ENCODE measurements at places on chromosomes 7 and 10.

GRCh38 chr10:97376413-97376812 is 24.7 kb downstream of the RRP12 start:
- no peak for DNase-seq

GRCh38 chr7:137402536-137403352 is 59.2 kb upstream of the PTN start:
- DNase-seq = no peak

- no peak for DNase-seq
Measured at GRCh38 chr10:104642658-104643302, 1.7 kb downstream of the SORCS3 start.

GRCh38 chr10:119348106-119348505 is 140.7 kb downstream of the GRK5 start:
- no peak for DNase-seq

- DNase-seq = no peak
Measured at GRCh38 chr10:47309408-47310089, 9.6 kb downstream of the GDF10 start.

DNA sequence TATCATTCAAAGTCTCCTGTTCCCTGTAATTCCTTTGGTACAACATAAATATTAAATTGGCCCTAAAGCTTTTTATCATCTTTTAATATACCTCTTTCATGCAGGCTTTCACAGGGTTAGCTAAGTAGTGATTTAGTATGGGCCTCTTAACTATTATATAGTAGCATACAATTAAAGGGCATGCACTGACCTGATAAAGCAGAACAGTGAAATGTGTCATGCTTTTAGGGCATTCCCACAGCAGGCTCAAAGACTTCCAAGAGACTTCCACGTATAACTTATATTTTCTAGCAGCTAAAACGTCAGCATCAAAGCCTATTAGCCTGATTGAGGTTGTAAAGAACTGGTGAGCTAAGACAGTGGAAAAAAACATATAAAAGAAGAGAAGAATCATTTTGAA is 35.3 kb downstream of the SAMD8 start:
- no peak for DNase-seq

DNA sequence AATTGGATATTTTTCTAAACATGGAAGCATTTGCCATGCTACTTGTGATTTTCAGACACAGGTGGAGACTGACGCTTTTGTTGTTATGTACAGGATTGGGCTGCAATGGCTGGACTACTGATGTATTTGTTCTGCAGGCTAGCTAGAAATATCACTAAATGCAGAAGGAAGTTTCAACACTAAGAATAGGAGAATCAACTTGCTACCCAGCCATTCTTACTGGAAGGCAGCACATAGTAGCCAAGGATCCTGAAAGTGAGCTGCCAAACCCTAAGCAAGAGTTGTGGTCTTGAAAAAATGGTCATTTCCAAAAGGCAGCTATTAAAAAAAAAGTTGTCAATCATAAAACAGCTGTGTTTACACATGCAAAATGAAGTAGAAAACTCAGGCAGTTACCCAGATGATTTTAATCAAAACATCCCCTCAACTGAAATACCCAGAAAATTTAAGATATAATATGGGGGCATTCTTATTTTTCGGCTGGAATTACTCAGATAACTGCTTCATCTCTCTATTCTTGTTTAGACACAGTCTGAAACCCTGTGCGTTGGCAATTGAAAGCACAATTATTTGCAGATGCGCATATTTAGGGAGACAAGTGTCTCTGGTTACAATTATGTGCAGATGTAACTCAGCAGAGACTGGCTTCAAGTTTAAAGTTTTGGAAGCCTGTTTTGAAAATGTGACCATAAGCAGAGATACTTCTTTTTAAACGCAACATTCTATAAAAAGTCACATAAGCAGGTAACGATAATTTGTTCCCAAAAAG is 31.2 kb downstream of the GFRA1 start:
- DNase-seq = no peak

- no peak for DNase-seq
Measured at GRCh38 chr7:44486693-44487092, 3.8 kb downstream of the NUDCD3 start.

DNA sequence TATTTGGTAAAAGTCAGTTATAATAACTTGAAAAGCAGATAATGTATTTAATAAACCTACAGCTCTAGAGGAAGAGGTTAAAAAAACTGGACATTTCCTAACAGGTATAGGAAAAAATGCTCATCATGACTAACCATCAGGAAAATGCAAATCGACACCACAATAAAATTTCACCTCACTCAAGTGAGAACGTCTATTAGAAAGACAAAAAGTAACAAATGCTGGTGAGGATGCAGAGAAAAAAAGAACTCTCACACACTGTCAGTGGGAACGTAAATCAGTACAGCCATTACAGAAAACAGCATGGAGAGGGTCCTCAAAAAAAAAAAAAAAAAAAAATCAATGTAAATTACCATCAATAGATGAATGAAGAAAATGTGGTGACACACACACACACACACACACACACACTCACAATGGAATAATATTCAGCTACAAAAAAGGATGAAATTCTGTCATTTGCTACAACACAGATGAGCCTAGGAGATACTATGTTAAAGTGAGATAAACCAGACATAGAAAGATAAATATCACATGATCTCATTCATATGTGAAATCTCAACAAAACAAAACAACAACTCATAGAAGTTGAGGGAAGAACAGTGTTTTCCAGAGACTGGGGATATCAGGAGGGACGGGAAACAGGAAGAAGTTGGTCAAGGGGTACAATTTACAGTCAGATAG is 20.1 kb downstream of the EPC1 start:
- no peak for DNase-seq

DNA sequence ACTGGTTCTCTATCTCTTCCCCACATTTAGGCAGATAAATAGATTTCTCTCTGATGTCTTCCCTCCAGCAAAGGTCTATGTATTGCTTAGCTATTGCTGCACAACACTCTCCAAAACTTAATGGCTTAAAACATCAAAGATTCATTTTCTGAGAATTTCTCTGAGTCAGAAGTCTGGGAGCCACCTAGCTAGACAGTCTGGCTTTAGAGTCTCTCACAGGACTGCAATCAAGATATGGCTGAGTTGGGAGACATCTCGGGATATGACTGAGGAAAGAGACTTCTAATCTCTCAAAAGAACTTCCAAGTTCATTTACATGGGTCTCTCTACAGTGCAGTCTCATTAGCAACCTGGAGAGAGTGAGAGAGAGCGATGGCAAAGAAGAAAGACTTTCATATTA is 553.6 kb upstream of the GHITM start:
- no peak for DNase-seq

DNA sequence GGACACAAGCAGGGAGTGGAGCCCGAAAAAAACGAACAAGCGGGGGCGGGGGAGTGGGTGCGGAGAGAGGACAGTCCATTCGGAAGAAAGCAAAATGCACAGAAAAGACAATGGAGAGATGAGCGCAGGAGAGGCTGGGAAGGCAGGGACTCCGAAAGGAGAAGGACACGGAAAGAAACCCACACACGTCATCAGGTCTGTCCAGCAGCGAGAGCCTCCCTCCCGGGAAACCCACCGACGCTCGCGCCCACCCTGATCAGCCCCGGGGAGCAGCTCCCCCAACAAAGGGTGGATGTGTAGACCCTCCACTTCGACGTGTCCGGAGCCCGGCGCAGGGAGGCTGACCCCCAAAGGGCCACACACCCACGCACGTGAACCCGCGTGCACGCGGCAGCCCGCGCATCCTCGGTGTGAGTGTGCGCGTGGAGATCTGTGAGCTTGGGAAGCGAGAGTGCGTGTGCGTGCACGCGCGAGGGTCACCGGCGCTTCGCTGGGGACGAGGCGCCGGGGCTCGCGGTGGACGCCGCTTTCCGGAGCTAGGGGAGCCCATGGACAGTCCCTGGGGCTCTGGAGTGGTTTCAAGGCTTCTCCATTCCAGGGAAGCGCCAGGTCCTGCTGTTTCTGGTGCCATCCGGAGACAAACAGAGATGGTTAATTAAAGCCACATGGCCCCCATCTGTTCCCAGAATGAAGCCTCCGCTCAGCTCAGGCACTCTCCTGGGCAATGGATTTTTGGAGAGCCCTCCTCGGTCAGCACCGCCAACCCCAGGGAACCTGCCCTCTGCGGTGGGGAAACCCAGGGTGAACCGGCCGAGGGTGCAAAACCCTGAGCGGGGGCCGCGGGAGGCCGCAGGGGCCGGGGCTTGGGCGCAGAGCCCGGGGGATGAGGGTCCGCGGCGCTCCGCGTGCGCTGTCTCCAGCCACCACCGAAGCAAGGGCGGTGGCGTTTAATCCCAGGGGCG is 916 bp downstream of the LAMB1 start:
- no peak for DNase-seq

DNA sequence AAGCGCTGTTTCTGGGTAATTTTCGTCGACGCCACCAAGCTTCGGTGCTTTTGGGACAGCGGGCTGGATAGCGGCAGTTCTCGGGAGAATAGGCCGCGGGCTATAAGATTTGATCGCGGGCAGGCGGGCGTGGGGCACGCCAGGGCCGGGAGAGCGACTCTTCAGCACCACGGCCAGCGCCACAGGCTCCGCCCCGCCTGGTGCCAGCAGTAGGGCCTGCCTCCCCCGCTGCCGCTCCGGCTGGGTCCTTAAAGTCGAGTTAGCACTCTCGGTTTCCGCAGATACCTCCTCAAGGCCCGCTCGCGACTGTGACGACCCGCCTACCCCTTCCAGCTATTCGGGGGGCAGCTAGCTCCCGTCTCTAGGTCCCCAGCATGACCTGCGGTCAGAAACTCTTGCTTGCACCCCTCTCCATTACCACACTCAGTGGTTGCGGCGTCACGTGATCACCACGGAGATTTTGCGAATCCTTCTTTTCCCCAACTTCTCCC is 9.4 kb downstream of the NXPH1 start:
- DNase-seq = peak; percentile 4

DNA sequence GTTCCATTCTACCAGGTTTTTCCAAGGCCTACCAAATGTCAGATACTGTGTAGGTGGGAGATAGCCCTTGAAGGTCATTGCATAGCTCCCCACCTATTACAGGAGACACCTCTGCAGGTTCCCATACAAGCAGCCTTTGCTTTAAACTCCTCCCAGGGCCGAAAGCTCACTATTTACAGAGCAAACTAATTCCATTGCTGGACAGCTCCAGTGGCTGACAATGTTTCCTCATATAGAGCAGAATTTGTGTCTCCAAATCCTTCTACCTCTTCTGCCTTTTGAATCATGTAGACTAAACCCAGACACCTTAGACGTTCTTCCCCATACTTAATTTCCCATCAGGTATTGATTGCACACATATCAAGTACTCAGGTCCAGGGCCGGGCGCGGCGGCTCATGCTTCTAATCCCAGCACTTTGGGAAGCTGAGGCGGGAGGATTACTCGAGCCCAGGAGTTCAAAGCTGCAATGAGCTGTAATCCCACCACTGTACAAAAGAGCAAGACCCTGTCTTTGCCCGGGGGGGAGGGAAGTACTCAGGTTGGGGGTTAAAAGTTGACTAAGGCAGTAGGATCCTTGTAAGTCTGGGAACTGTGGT is 2.1 kb downstream of the CNNM1 start:
- no peak for DNase-seq

DNA sequence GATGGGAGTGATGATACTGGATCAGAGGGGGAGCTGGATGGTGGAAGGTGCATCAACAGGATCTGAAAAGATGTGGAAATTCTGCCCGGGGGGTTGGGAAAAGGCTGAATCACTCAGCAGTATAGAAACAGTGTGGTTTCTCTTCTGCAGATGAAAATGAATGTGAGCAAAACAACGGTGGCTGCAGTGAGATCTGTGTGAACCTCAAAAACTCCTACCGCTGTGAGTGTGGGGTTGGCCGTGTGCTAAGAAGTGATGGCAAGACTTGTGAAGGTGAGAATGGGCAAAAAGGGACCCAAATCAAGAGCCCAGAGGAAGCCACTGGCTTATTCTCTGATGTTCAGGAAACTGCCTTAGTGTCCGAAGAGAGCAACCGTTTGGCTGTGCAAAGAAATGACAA is 12.9 kb downstream of the OIT3 start:
- no peak for DNase-seq

- no peak for DNase-seq
Measured at GRCh38 chr10:95525033-95525418, 36.1 kb downstream of the SORBS1 start.

DNA sequence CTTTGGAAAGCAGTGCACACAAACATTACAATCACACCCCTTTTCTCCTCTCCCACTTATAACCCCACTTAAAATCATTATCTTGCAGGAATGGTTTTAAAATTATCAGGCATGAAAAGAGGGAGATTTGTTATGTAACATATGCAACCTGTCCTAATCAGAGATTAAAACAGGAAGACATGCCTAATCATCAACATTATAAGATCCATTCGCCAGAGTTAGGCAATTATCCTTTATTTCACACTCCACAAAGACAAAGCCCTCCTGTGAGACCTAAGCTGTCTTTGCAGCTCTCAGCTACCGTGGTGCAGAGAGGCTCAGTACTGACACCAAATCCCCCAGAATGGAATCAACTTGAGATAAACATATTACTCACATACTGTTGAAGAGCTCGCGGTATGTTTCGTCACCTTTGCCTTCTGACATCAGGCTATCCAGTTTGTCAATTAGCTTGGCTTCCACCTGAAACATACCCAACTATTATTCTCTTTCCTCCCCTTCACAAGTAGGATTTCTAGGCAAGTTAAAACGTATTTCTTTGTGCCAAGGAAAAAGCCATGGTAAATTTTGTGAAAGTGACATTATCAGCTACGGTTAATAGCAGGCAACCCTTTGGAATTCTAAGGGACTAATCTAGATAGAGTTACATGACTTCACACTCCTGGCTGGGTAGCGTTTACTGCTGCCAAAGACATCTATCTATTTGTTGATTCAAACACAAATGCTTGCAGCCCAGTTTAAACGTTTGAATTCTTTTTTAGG is 226.2 kb upstream of the IMMP2L start:
- DNase-seq = no peak

DNA sequence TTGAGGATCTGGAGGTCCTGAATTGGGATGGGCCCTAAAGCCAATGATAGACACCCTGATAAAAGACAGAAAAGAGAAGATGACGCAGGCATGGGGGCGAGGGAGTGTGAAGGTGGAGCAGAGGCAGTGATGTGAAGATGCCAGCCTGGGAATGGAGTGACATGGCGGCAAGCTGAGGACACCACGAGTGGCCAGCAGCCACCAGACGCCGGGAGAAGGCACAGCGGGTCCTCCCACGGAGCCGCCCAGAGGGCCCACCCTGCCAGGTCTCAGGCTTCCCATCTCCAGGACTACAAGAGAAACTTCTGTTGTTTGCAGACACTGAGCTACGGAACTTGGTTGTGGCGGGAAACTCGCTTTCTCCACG is 44.9 kb downstream of the DPYSL4 start:
- DNase-seq = no peak

GRCh38 chr10:119724593-119725516 is 995 bp upstream of the INPP5F start:
- no peak for DNase-seq
